ENCODE measurements at places on chromosomes 4 and X.

- no peak for DNase-seq
Measured at GRCh38 chrX:65688403-65688871, 21.0 kb downstream of the MSN start.

- no peak for DNase-seq
Measured at GRCh38 chrX:9518051-9518450, 53.2 kb downstream of the TBL1X start.

DNA sequence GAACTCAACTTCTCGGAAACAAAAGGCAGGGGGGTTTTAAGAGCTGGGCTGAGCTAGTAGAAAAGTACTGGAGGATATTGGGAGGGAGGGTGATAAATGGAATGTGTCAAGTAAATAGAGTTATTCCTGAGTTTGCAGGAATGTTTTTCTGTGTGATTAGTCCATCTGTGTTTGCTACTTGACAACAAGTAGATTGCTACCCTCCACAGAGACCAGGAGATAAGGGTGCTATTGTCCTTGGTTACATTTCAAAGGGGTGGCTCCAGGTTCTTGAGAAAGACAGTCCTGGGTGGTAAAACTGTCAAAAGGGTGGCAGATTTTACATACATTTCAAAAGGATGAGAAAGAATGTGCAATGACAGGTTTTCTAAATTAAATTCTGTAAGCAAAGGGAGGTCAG is 181.2 kb upstream of the PPP3CA start:
- DNase-seq = no peak

GRCh38 chr4:48654015-48654664 is 125.9 kb downstream of the FRYL start:
- no peak for DNase-seq

- no peak for DNase-seq
Measured at GRCh38 chr4:57109847-57110639, at the start of gene IGFBP7. Gene IGFBP7, minus strand, starts transcription at chr4:57110385. Its CDS starts 34 bp downstream, at chr4:57110351.

DNA sequence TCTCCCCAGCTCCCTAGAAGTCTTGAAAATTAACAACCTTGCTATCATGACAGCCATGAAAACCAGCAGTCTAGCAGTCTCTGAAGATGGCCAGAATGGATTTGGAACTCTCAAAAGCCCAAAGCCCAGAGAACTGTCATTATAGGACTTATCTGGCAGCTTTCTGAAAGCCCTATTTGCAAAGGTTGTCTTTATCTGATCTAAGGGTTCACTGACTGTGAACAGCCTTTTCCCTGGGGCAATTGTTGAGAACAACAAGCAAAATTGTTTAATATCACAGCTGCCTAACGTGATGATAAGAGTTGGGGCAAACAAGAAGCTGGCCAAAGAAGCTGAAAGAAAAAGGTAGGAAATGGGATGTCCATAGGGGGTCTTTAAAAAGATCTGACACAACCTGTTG is 20.9 kb upstream of the KLHL8 start:
- DNase-seq = no peak

DNA sequence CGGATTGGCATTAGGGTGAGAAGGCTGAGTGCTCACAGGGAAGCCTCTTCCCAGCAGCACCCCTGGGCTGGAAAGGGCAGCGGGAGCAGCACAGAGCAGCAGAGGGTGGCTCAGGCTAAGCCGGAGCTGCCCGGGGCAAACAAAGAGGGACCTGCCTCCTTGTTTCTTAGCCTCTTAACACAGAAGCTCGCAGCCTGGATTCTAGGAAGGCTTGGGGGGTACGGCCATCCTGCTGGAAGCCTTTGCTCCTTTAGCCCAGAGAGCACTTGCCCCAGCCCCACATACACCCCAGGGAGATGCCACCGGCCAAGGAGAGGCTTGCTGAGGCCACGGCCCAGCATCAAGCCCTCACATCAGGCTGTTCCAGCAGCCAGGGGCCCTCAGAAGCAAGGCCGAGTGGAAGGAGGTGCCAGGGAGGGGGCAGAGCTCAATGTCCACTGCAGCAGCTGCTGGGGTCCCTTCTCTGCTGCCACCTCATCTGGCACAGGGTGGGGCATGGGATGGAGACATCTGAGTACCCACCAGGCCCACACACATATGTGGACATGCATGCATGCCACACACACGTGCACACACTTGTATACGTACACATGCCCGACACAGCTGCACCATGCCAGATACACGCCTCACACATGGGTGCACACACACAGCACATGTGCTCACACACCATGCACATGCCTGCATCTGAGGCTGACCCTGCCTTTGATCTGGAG is 20.3 kb upstream of the SPON2 start:
- DNase-seq = no peak

GRCh38 chrX:40663880-40664630 is 16.7 kb upstream of the CXorf38 start:
- no peak for DNase-seq

DNA sequence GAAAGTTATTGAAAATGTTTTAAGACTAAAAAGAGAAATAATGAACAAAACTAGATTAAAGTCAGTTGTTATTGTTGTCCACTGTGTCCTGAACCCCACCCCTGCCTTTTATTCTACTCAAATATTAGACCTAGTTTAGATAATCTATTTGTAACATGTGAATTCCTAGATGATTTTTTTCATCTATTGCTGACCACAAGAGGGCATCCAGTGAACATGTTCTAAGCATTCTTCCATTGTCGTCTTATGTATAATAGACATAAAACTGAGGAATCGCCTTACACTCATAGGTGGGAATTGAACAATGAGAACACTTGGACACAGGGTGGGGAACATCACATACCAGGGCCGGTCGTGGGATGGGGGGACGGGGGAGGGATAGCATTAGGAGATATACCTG is 36.4 kb upstream of the HPRT1 start:
- no peak for DNase-seq

- DNase-seq = no peak
Measured at GRCh38 chr4:41185614-41186592, 28.4 kb downstream of the APBB2 start.

GRCh38 chrX:154396973-154397887 is 947 bp upstream of the RPL10 start:
- peak; percentile 49 for DNase-seq

DNA sequence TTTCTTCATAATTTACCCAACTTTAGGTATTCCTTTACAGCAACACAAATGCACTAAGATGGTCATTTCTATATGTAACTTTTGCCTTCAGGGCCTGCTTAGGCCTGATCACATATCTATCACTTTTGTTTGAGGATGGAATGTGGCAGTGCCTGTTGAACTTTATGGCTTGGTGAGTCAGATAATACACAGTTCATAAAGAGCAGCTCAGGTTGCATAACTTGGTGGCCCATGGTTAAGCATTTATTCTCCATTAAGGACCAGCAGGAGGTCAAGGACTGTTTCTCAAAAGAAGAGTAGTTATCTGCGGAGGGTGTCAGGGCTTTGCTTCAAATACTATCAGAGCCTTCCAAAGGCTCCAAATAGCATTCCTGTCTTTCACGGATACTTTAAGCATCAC is 124.1 kb upstream of the PDHA2 start:
- no peak for DNase-seq

- DNase-seq = no peak
Measured at GRCh38 chrX:77528034-77528433, 80.8 kb downstream of the FGF16 start.

- no peak for DNase-seq
Measured at GRCh38 chrX:41001327-41001726, 83.9 kb upstream of the USP9X start.

GRCh38 chr4:179692222-179692621 is 2250.0 kb upstream of the AGA start:
- no peak for DNase-seq

DNA sequence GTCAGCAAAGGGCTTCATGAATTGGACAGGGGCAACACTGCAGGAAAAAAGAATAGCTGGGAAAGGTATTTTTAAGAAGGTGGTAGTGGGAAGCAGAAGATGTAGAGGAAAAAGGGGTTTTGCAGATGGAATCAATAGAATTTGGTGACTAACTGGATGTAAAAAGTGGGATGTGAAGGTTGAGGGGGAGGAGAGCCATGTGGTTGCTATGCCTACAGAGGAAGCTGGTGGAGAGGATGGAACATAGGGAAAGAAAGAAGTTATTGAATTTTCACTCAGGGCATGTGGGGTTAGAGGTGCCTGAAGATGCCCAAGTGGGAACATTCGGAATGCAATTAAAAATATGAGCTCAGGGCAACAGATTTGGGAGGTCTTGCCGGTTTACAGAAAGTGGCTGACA is 33.0 kb downstream of the REELD1 start:
- no peak for DNase-seq

DNA sequence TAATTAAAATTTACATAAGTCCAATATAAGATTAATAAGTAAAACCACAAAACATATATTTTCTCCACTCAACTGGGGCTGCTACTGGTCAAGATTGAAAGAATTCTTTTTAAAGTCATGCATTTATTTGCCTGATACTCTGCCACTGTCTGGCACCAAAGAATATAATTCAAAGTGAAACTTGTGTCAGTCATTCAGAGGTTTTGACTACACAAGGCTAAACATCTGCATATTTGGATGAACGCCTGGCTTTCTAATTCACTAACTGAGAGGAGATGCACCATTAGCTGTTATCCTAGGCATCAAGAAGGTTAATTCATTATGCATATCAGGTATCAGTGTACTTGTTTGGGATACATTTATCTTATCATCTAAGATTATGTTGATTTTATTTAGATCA is 598.5 kb downstream of the CENPC start:
- no peak for DNase-seq

GRCh38 chr4:150379454-150379853 is 202.5 kb upstream of the MAB21L2 start:
- DNase-seq = no peak

- no peak for DNase-seq
Measured at GRCh38 chr4:88989990-88990389, 67.0 kb downstream of the FAM13A start.

GRCh38 chr4:52425751-52426326 is 233.3 kb downstream of the USP46 start:
- no peak for DNase-seq

DNA sequence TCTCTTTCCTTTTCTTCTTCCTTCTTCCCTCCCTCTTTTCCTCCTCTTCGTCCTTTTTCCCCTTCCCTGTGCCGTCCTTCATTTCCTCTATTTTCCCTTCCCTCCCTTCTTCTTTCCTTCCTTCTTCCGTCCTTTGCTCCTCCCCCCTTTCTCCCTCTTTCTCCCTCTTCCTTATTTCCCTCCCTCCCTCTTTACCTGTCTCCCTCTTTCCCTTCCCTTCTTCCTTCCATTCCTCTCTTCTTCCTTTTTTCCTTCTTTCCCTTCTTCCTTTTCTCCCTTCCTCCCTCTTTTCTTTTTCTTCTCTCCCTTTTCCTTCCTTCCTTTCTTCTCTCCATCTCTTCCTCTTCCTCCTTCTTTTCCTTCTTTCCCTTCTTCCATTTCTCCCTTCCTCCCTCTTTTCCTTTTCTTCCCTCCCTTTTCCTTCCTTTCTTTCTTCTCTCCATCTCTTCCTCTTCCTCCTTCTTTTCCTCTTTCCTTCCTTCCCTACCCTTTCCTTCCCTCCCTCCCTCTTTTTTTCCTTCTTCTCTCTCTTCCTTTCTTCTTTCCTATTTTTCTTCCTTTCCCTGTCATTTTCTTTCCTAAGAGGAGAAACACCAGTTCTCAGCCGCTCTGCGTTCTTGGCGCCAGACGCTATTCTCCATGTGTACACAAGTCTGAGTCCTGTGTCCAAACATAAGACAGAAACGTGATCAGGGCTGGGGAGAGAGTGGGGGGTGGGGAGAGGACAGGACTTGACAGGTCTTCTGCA is 597.1 kb downstream of the MID1IP1 start:
- DNase-seq = no peak

- DNase-seq = no peak
Measured at GRCh38 chr4:24137671-24138601, 248.1 kb upstream of the PPARGC1A start.

DNA sequence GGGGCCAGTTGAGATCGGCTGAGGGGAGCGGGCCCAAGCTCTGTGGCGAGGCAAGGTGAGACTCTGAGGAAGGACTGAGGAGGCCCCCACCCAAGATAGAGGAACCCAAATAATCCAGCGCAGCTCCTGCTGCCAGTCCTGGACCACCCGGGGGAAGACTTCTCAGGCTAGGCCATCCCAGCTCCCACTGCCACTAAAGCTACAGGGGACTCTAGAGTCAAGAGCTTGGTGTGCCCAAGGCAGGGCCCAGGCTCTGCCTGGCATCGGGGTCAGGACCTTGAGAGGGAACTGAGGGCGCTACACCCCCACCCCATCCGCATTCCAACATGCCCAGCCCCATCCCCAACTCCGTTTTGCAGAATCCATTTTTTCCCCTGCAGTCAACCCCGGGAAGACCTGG is 8.6 kb downstream of the MAGEA4 start:
- no peak for DNase-seq

GRCh38 chr4:26953366-26953765 is 92.7 kb downstream of the STIM2 start:
- DNase-seq = no peak

All from activated CD4-positive, alpha-beta T cell treated with anti-CD3 and anti-CD28 coated beads, Interleukin-2, amount 50 U/mL, for 24 hours (primary cell).